ENCODE measurements at places on chromosomes 5 and 9.

- no peak for DNase-seq
Observed at GRCh38 chr5:118095115-118095514, 893.2 kb downstream of the DTWD2 start.

DNA sequence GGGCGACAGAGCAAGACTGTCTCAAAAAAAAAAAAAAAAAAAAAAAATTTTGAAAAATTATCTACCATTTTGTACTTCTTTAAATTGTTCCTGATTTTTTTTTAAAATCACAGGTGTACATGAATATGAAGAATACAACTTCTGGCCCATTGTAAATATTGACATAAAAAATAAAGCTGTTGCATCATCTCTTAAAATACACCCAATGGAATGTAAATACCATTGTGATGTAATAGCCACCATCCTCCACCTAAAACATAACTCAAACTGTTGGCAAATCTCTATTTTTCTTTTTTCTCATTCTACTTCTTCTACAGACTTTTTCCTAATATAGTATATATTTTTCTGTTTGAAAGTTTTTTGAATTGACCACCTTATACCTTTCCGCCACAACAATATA, 61.0 kb upstream of the TEX48 start:
- no peak for DNase-seq

DNA sequence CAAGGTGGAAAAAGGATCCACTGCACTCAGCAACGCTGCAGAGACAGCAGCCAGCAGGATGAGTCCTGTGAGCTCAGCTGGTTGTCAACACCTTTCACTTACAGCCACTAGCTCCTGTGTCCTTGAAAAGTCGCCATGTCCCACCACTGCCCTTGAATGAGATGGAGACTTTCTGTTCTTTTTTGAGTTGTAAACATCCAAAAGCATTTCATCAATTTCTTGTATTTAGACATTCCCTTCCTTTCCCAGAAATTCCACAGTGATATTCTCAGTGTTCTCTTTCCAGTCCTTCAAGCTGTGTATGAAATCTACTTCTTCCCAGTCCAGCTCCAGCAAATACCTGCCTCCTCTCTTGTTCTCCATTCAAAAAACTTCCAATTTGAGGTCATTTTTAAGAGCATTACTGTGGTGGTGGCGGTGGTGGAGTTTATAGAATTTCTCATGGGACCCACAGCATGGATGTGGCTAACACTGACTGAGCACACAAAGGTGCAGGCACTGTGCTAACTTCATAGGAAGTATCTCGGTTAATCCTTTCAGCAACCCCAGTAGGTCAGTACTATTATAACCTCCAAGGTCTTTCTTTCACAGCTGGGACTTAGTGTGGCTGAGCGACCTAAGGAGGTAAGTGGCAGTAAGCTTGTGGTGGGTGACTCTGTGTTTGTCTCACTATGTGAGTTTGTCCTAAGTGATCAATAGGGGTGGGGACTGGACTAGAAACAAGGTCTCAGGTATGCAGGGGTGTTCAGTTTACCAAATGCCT, 15.0 kb upstream of the GPX3 start:
- DNase-seq = no peak

DNA sequence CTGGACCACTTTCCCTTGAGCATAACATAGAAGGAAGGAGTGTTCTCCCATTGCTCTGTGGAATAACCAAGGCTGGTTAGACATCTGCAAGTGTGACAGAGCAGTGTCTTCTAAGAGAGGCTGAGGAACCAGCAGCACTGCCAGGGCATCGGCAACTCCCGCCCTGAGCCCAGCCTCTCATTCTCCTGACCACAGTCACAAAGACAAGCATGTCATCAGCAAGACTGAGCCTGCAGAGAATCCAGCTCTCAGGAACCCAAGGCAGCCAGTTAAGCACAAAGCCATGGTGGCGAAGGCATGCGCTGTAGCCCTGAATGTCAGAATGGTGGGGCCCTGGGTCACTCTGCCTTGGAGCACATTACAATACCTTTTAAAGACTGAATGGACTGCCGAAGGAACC, 253.9 kb downstream of the AGTPBP1 start:
- no peak for DNase-seq

DNA sequence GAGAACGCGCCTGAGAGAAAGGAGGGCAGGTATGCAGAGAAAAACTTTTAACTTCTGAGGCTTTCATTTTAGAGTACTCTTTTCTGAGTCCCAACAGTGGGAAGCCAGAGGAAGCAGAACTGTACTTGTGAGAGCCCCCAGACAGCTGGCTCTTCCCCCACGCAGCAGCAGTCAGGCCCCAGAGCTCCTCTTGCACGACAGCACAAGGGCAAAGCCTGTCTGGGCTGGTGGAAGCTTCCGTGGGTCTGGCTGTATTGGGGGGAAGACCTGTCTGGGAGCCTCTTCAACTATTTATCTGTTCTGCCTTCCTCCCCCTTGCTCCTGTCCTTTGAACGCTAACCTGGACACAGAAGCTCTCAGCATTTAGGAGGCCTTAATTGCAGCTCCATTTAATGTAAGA, 68.2 kb downstream of the THBS4 start:
- no peak for DNase-seq

Data from stimulated activated CD4-positive, alpha-beta T cell treated with anti-CD3 and anti-CD28 coated beads, Interleukin-2, amount 100 ng/mL, for 24 hours (primary cell).